ENCODE measurements at places on chromosomes 13 and 19.

DNA sequence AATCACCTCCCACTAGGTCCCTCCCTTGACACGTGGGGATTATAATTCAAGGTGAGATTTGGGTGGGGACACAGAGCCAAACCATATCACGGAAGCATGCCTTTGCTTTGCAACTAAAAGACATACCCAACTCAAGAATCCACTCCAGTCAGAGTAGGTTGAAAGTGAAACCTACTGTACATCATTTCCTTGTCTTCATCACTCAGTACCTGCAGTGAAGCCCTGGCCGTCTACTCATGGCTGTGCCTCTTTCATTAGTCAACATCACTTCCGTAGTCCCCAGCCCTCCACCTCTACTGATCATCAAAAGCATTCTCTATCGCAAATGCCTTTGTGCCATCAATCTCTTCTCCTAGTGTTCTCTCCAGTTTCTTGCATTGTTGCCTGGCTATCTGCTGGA lies 343.1 kb upstream of the ARGLU1 start:
- DNase-seq = no peak

DNA sequence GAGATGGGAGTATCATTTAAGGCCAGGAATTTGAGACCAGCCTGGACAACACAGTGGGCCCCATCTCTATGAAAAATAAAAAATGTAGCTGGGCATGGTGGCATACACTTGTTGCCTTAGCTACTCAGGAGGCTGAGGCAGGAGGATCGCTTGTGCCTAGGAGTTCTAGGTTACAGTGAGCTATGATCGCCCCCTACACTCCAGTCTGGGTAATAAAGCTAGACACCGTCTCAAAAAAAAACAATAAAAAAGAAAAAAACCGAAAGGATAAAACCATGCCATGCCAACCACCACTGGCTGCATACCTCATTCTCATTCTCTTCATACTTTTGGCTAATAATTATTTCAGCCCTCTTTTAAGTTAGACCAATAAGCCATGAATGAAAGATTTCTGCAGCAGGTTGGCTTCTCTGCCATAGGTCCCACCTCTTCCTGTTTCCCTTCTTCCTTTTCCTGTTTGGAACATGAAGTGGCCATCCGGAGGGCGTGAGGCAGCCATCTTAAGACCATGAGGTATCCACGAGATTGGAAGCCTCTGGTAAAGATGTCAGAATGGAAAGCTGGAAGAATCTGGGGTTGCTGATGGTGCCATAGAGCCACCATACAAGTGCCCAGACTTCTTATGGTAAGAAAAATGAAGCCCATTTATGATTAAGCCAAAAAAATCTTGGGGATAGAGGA lies 171.3 kb downstream of the CACNA1A start:
- DNase-seq = no peak

DNA sequence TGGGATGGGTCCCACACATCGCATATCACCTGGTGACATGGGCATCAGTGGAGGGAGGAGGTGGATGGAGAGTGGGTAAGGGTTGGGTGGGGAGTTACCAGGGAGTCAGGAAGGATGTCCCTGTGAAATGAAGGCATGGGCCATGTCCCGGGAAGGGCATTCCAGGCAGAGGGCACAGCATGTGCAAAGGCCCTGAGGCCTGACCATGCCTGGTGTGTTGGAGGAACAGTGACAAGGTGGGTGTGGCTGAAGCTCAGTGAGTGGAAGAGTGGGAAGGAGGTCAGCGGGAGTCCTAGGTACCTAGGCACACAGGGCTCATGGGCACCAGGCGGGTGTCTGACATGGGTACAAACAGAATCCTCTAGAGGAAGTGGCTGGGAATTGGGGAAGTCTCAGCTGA lies 11.0 kb upstream of the COLGALT1 start:
- no peak for DNase-seq

DNA sequence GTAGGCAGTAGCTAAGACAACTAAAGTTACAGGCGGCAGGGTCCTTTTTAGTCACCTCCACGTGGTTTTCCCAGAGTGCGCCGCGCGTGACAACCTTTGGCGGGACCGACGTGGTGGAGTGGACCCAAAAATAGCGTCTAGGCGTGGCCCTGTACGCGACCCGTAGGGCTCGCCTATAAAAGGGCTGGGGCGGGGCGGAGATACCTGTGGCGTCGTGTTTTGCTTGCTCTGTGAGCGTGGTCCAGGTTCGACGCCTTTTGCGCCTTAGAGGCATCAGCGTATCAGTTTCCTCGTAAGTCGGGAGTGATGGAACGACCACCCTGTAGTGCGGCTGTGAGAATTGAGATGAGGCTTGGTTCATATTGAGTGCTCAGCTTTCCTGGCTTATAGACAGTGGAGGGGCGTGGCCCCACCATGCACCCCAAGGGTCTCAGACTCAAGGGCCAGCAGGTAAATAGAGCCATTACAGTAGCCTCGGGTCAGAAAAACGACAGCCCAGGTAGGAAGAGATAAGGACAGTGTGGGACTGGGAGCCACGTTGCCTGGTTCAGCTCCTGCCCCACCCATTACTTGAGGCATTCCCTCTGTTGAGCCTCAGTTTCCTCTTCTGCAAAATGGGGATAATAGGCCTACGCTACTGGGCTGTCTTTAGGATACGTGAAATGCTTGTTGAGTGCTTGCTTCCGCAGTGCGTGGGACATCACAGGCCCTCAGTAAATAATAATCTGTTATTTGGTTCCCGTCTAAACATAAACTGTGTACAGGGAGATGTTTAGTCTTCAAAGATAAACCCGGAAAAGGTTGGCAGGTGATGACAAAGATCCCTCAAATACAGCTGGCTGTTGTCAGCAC lies 693 bp upstream of the TMED1 start:
- peak; percentile 91 for DNase-seq

- no peak for DNase-seq
Measured at GRCh38 chr13:75533861-75534260, 3.8 kb downstream of the COMMD6 start.

DNA sequence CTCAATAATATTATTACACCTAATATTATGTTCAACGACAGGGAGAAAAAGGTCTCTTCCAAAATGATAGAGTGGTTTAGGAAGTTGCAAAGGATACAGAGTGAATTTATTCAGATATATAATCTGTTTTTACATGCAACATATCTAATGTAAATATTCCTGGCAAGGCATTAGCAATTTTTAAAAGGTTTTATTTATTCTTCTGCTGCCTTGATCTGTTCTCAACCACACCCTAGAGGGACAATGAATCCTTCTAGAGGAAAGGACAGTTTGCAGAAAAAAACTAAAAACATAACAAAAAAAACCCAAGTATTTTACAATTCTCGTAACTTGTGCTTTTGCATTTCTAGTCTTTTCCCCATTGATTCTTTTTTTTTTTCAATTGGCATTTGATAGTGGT lies 459.6 kb downstream of the KLF12 start:
- no peak for DNase-seq

DNA sequence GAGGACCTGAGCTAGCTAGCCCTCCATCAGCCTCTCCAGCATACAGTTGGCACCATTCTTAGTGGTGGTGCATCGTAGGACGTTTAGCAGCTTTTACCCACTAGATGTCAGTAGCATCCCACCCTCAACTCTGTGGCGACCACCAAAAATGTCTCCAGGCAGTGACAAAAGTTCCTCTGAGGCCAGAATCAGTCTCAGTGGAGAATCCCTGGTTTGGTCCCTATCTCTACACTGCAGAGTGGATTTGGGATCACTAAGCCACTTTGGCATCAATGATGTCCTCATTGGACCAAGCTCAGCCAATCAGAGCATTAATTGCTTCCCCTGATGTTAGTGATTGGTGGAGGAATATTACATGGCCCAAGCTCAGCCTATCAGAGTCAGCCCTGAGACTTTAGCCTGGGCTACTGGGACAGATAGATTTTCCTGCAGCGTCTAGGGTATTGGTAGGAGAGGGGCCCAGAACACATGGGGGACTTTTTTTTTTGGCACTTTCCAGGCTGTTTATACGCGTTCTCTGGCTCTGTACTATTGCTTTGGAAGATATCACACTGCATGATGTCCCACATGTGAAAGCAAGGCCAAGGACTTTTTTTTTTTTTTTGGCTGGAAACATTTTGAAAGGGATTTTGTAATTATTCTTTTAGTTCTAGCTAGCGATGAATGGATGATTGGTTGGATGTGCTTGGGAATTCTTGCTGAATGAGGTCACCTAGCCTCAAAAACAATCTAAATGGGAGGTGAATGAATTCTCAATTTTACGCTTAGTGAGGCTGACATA lies 7.0 kb downstream of the TMEM221 start:
- DNase-seq = peak; percentile 27

- no peak for DNase-seq
Measured at GRCh38 chr19:27884376-27884775, 1328.6 kb downstream of the UQCRFS1 start.

- no peak for DNase-seq
Measured at GRCh38 chr13:28339419-28339818, 155.5 kb downstream of the FLT1 start.

- DNase-seq = peak; percentile 69
Measured at GRCh38 chr19:48806818-48807589, 3.8 kb downstream of the BCAT2 start.

- no peak for DNase-seq
Measured at GRCh38 chr19:3463714-3464586, 16.4 kb downstream of the SMIM24 start.

- no peak for DNase-seq
Measured at GRCh38 chr13:27026396-27026795, 145.2 kb downstream of the USP12 start.

DNA sequence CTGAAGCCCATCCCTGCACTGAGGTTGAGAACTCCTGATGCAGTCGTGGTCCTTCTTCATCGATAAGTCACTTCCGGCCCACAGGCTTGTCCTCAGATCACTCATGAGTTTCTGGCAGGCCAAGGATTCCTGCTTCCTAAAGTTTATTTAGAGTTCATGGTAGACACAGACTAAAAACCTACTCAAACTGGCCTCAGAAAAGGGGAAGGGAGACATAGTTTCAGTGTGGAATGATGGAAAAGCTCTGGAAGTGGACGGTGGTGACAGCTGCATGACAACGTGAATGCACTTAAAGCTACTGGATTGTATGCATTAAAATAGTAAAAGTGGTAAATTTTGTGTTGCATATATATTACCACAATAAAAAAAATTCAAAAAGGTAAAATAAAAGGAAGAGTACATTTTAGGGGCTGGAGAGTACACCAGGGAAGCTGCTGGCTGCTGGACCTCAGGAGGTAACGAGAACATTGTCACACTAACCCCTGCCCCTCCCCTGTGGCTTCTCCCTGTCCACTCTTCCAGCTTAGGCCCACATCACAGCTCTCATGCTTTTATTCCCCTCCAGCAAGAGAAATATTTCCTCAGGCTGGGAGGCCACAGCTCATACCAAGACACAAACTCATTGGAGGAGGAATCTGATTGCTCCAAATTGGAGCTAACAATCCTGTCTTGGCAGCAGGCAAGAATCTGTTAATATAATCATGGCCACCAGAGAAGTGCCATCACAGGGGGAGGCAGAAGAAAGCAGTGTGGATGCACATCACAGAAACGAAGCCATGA lies 741.0 kb downstream of the UQCRFS1 start:
- no peak for DNase-seq

- no peak for DNase-seq
Measured at GRCh38 chr13:103325672-103326071, 259.5 kb upstream of the SLC10A2 start.

DNA sequence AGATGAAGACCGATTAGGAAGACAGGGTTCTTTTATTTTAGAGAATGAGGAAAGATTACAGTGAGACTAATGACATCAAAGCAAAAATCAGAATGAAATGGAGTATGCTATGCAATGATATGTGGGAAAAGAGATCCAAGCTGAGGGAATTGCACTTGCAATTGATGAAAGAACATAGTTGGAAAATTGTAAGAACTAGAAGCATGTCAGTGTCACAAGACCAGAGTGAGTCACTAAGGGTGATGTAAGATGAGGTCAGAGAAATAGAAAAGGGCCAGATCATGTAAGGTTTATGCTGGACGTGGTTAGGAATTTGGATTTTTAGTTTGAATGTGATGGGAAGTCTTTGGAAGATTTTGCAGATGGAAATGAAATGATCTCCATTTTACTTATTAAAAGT lies 1937.3 kb downstream of the OLFM4 start:
- no peak for DNase-seq

- no peak for DNase-seq
Measured at GRCh38 chr13:48230541-48230940, 2.5 kb upstream of the ITM2B start.

- DNase-seq = peak; percentile 27
Measured at GRCh38 chr13:42215578-42216421, 56.2 kb upstream of the AKAP11 start.

DNA sequence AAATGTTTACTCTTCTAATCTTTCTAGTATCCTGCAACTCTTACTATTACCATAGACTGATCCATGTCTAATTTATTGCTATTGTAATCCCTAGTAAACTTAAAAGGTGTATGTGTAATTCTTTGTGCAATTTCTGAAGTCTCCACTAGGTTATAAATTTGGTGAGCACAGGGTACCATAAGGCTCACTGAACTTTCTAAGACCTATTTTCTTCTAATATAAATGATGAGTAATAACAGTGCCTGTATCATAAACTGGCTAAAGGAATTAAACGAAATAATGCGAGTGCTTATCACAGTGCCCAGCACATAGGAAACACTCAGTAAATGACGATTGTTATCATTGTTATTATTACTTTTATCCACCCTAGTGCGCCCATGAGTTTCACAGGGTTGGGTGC lies 119.1 kb downstream of the KLF12 start:
- DNase-seq = no peak

DNA sequence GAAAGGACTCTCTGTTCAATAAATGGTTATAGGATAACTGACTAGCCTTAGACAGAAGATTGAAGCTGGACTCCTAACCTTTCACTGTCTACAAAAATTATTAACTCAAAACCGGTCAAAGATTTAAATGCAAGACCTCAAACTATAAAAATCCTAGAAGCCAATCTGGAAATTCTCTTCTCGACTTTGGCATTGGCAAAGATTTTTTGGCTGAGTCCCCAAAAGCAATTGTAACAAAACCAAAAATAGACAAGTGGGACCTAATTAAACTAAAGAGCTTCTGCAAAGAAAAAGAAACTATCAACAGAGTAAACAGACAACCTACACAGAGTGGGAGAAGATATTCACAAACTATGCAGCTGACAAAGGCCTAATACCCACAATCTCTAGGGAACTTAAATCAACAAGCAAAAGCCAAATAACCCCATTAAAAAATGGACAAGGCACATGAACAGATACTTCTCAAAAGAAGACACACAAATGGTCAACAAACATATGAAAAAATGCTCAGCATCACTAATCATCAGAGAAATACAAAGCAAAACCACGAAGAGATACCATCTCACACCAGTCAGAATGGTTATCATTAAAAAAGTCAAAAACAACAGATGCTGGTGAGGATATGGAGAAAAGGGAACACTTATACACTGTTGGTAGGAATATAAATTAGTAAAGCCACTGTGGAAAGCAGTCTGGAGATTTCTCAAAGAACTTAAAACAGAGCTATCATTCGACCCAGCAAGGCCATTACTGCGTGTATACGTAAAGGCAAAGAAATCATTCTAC lies 266.3 kb downstream of the DNAJC15 start:
- DNase-seq = no peak

DNA sequence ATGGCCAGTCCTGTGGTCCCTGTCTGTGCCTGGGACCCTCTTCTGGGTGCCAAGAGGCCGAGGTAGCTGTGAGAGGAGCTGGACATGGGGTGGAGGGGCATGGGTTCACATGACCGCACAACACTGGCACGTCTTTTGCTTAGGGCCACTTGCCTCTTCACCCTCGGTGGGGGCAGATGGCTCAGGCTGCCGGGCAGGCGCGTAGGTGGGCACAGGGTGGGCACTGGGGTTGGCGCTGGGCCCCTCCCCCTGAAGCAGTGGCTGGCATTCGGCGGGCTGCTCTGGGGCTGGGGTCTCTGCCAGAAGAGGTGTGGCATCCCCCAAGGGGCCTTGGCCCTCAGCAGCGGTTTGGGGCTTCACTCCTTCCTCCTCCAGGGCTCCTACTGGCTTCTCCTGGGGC lies 8.4 kb downstream of the PALM3 start:
- DNase-seq = no peak

All from CD4-positive, alpha-beta T cell treated with Interleukin-17A for 1 hour (primary cell).